ENCODE measurements at places on chromosomes 16 and 17.

- peak; percentile 69 for DNase-seq
Observed at GRCh38 chr16:48687421-48688038, 77.5 kb upstream of the N4BP1 start.

DNA sequence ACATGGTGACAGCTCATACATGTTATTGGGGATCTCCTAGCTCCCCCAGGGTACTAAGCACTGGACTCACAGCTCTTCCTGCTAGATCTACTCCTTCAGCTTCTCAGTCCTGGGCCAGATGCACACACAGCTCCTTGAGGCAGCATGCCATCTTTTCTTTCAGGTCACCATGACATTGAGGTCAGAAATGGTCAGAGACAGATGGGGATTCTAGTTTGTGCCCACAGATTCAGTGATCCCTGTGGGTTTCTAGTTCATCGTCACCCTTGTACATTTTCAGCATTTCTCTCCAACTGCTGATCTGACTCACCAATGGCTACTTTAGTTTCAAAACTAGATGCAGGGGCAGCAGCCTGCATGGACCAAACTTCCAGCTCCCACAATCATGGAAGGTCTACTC is 560.7 kb upstream of the PSMD7 start:
- no peak for DNase-seq

DNA sequence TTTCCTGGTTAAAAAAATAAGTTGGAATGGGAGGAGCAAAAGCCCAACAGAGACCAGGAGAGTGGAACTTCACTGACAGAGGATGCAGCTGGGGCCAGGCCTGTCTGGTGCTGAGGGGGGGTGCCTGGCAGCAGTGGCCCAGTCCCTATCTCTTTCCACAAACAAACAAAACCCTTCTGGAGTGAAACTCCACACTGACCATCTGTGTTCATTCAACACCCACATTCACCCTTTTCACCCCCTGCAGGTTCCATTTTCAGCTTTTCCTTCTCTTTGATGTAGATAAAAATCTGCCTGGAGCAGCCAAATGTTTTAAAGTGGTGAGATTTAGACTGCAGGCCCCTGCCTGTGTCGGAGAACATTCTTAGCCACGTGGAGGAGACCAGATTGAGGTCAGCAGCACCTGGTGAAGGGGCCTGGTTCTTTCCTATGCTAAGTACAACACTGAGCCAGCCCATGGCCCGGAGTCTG is 161.4 kb upstream of the CDH11 start:
- no peak for DNase-seq

GRCh38 chr17:50221864-50222545 is 20.6 kb upstream of the COL1A1 start:
- peak; percentile 76 for DNase-seq

DNA sequence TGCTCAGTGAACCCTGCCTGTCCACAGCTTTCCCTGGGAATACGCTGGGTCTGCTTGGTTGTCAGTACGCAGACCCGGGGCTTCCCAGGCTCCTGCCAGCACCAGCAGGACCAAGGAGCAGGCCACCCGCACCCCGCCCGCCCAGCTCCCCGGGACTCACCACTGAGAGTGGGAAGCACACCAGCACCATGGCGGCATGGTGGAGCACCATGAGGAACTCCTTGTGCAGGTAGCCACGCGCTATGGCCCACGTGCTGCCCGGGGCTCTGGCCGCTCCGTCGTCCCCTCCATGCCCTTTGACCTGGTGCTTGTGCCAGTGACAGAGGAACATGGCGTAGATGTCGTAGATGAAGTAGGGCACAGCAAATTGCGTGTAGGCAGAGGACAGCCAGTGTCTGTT is 3.5 kb downstream of the C16orf92 start:
- no peak for DNase-seq

DNA sequence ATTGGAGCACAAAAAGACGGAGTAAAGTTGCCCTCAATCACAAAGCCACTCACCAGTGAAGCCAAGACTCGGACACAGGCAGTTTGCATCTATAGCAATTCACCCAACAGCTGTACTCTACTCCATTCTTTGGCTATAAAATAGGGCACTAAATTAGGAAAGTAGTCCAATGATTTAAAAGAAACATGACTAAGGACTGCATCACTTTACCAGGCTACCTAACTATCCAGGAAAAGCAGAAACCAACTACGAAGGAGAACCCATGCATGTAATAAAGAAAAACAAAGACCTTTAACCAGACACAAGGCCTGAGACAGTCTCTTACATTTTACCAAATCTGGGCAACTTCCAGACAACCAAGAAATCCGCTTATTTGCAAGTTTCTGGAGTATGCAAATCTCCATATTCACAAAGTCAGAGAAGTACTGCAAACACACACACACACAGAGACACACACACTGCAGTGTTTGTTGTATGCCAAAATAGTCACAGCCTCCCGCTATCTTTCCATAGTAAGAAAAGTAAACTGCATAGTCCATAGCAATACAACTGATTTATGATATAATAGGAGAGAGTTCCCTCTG is 59.8 kb downstream of the CDH11 start:
- DNase-seq, result no peak

DNA sequence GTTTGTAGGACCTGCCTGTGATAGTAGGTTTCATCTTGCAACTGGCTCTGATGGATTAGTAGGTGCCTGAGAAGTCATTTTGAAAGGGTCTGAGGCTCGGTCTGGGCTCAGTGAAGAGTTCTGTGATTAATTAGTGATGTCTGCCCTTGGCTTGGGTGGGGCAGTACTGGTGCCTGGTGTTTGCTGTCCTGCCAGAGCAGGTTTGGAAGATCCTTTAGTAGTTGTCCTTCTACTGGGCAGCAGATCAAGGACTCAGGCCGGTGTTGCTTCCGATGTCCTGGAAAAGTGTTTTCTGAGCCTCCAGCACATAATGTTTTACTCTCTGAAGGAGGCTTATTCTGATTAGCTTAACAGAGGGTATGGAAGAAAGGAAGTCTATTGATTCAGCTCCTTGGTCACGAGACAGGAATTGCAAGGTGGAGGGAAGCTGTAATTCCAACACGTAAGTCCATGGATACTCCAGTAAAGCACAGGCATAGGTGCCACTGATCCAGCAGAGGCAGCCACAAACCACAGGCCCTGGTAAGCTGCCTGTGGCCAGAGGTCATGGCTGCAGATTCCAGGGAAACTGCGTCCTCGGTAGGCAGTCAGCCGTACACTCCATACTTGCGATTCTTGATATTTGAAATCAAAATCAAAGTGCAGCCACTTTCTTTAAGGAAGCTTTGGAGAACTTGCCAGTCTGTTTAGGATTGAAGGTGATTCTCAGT is 18.7 kb downstream of the HLF start:
- no peak for DNase-seq

GRCh38 chr16:85716022-85716679 is 27.4 kb upstream of the GINS2 start:
- DNase-seq, result no peak

DNA sequence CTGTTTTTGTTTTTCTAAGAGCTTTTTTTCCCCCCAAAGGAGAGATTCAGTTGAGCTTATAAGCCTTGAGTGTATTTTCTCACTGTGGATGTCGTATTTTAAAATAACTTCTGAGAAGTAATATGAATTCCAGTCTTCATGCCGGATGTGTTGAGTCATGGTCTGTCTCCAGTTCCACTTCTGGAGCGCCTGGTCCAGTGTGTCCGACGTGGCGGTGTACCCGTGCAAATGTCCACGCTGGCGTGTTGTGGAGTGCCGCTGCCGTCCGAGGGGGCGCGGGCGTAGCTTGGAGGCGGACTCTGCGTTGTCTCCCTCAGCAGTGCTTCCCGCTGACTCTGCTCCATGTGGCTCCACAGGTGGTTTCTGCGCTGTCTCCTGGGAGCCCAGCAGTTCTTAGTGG is 60.9 kb upstream of the ZNF750 start:
- peak; percentile 67 for DNase-seq

- no peak for DNase-seq
Observed at GRCh38 chr16:70757183-70757582, 43.8 kb downstream of the VAC14 start.

DNA sequence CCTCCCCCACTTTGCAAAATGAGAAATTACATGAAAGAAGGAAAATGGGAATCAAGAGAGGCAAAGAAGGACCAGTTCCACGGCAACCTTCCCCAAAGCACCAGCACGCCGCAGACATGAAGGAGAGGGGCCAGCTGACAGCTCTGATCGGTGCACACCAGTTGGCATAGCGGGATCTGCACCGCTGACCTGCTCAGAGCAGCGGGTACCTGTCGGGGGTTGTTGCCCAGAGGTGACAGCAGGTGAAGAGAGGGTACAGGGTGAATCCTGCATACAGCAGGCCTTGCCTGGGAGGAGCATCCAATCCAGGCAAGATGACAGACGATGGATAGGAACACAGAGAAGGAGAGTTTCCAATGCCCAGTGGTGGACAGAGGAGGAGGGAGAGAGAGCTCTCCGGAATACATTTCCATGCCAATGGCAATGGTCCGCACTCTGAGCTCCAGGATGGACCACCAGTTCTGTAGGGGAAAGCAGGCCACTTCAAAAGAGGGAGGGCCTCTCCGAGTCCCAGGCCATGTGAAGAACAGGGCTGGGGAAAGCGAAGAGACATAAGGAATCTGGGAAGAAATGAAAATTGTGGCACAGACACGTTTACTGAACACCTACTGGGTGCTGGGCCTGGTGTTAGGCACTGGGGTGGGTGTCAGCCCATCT is 24.0 kb downstream of the CEP295NL start:
- DNase-seq, result no peak

DNA sequence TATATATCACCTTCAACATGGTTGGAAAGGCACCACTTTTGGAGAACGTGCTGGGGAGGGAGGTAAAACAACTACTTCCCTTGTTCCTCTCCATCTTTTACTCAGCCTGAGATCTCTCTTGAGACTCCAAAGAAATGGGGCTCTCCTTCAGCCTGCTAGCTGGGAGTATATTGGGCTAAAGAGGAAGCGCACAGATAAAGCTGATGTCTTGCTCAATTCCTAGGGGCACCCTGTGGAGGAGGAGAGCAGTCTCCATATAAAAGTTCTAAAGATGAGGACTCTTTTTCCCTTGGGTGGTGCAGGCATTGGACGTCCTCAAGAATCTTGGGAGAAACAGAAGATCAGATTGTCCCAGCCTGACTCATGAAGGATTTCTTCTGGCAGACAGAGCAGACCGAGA is 4.6 kb upstream of the ETV4 start:
- DNase-seq, result no peak

DNA sequence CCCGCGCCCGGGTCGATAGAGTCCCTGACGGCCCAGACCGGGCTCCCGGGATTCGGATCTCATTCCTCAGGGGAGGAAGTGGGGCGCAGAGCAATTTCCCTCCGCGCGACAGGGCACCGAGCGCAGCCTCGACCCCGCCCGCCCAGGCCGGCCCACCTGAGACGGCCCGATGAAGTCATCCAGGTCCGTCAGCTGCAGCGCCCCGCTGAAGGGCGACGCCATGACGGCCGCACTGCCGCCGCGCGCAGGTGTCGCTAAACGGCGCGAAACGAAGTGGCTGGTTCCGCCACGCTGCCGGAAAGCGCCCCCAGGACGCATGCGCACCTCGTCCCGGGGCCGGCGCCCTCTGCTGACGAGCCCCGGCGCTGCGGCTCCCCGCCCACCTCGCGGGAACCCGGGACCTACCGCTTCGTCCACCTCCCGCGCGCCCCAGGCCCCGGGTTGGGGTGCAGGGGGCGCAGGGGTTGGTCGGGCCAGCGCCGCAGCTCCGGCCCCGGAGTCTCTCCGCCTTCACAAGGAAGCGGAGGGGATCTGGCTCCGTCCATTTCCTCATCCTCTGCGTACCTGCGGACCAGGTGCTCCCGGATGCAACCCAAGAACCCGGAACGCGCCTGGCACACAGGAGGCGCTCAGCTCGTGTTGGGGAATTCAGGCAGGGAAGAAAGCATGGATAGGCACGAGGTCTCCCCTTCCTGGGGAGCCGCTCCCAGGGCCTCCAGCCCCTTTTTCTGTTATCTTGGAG is at the start of gene CIAO3:
Gene CIAO3 (minus strand): TSS at position 234 of the 742 bp plus-strand sequence. CDS start 12 bp downstream, at position 222.
- peak; percentile 89 for DNase-seq

GRCh38 chr17:39194089-39194984 is 3.1 kb downstream of the CACNB1 start:
- peak; percentile 77 for DNase-seq

GRCh38 chr17:7235693-7236665 is 1.7 kb upstream of the DVL2 start:
- DNase-seq, result no peak

- no peak for DNase-seq
Observed at GRCh38 chr17:6748617-6749016, 7.2 kb upstream of the XAF1 start.

DNA sequence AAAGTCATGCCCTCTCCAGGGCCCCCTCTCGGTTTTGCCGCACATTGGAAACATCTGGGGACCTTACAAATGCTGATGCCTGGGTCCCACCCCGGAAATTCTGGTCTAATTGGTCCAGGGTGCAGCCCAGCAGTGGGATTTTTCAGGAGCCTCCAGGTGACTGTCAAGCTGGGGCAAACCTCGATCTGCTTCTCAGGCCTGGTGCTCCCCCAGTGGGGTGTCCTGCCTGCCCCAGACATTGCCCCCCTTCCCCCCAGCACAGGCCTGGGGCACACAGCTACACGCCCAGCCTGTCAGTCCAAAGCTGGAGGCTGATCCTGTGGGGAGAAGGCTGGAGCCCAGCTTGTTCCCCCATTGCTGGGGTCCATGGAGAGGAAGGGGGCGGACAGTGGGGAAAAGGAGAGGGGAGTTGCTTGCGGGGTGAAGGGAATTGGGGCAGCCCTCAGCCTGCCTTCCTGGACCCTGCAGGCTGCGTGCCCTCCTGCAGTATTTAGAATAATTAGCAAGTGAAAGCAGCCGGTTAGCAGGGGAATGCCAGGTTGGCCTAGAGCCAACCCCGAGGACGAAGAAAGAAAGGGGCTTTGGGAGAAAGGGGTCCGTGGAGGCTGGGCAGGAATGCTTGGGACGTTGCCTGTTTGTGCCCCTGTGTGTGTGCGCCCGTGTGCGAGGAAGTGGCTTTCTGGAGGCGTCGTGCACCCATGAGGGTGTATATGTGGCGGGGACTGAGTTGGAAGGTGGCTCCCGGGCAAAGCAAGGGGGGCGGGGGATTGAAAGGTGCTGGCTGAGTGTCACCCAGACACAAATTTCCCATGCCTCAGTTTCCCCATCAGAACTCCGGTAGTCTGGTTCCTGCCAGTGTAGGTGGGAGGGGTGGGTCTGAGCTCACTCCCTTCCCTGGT is 5.9 kb downstream of the FOXJ1 start:
- no peak for DNase-seq

DNA sequence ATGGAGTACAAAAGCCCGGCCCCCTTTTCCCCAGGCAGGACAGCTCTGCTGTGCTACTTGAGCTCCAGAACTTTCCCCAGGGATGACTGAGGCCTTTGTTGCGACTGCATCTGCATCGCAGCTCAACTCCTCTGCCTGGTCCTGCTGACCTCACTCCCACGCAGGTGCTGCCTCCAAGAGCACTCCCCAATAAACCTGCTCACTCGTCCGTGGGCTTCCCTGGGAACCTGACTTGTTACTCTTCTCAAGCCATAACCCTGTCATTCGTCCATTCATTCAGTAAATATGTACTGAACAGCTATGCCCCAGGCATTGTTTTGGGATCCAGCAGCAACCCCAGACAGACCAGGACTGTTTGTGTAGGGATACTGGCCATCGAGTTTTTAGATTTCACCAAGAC is 11.6 kb upstream of the RMI2 start:
- DNase-seq, result no peak
